ENCODE measurements at places on chromosomes 1 and 21.

- no peak for DNase-seq
Observed at GRCh38 chr1:36133484-36133883, 8.5 kb upstream of the COL8A2 start.

DNA sequence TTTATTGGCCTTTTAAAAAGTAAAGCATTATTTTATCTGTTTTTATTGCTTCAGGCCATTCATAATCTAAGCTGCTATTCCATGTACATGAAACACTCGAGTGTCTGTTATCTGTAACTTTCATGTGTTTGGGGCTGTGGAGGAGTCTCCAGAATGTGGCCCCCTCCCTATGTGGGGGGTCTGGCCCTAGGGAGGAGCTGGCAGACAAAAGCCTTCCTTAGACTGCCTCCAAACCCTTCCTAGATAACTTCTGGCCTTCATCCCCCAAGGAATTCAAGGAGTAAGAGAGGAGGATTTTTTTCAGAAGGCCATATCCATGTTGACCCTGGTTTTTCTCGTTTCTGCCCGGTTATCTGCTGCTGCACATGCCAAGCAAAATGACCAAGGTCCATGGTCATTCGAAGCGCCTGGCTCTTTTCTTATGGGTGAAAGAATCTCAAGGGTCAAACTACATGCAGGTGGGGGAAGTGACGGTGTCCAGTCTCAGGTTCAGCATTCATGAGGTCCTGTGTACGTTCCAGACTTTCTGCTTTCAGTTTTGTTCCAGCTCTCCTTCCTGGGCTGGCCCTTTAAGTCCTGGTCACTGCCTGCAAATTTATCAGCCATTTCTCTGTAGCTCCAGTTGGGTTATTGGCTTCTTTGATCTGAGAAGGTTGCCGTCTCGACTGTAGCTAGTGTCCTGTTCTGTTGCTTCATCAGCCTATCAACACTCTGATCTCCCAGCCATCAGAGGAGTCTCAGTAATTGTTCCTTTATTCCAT lies 8.3 kb downstream of the TENT5C start:
- no peak for DNase-seq

- no peak for DNase-seq
Observed at GRCh38 chr1:29195881-29196291, 14.2 kb upstream of the SRSF4 start.

DNA sequence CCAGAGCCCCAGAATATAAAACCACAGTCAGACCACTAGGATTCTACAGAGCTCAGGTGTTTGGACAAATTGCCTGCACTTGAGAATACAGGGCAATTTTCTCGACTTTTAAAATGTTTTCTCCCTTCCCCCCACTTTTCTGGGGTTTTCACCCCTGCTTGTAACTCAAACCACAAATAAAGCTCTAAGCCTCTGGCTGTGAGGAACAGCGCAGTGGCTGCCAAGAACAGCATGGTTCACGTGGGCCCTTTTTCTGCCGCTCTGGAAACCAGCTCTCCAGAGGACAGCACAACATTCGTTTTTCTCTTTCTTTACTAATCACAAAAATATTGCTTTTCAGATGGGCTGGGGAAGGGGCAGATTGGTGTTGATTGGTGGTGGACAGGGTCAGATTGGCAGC lies 102.2 kb upstream of the JUN start:
- DNase-seq = peak; percentile 21

- no peak for DNase-seq
Observed at GRCh38 chr1:165371588-165372225, 15.2 kb upstream of the LMX1A start.

DNA sequence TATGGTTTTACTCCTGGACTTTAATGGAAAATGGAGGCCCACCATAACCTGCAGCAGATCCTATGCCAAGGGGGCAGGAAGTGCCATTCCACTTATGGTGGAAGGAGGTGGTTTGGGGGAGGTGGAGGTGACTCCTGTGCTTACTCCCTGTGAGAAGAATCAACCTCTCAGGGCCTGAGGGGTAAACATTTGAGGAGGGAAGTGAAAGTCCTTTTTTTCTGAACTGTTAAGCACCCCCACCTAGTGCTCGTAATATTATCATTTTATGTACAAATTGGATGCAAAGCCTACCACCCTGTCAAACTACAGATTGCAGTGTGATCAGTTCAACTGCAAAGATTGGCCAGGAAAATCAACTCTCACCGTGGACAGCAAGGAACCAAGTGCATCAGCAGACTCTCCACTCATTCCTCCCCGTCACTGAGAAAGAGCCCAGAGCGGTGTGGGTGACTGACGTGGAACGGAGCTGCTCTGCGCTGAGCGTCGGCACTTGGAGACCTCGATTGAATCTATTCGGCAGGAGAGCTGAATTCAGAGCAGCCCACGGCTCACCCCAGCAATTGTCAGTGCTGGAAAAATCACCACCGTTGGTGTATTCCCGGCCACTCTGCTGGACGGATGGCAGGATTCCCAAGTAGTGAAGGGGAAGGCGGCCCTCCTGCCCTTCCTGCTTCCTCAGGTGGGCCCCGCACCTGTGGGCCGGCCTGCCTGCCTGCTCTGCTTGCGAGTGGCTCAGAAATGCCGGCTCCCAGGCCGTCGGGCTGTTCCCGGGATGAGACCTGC lies 46.8 kb upstream of the COX20 start:
- DNase-seq = no peak

- DNase-seq = no peak
Observed at GRCh38 chr1:156479093-156480015, 21.2 kb downstream of the MEF2D start.

DNA sequence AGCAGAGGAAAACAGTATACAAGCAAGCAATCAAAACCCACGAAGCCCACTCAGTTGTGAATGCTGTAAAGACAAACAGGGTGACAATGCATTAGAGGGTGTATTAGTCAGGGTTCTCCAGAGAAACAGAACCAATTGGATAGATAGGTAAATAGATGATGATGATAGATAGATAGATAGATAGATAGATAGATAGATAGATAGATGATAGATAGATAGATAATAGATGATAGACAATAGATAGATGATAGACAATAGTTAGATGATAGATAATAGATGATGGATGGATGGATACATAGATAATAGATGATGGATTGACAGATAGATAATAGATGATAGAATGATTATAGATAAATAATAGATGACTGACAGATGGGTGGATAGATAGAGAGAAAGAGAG lies 48.3 kb downstream of the LRRC38 start:
- DNase-seq = no peak

DNA sequence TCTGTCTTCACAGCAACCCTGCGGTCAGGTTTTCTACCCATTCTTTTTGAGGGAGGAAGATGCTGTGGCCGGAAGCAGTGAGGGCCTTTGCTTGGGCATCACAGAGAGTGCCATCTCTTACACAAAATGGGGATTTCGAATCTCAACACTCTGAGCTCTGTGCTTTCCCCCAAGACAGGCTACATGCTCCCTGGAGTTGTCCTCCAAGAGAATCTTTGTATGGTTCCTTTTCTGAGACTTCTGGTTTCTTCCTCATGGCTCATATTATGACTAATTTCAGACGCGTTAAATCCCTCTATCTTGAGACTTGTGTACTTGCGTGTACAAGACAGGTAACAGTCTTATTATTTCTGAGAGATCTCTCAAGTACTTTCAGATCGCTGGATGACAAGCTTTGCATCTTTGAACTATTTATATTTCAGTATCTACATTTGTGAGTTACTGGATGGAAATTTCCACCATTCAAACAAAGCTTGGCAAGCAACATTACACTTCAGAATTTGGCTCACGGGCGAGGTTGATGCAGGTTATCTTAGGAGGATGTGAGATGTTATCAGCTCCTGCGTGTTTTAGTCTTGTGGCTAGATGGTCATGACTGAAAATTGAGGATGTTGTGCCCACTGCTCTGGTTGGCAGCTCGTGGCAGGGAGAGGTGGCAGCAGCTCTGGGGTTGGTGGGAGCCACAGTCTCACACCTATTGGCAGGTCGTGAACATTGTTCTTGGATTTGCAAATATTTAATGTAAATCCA lies 19.4 kb downstream of the ABCG1 start:
- DNase-seq = peak; percentile 86

- DNase-seq = no peak
Observed at GRCh38 chr1:199778324-199778955, 249.1 kb upstream of the NR5A2 start.

- DNase-seq = no peak
Observed at GRCh38 chr1:150545486-150546032, 3.6 kb upstream of the ADAMTSL4 start.

DNA sequence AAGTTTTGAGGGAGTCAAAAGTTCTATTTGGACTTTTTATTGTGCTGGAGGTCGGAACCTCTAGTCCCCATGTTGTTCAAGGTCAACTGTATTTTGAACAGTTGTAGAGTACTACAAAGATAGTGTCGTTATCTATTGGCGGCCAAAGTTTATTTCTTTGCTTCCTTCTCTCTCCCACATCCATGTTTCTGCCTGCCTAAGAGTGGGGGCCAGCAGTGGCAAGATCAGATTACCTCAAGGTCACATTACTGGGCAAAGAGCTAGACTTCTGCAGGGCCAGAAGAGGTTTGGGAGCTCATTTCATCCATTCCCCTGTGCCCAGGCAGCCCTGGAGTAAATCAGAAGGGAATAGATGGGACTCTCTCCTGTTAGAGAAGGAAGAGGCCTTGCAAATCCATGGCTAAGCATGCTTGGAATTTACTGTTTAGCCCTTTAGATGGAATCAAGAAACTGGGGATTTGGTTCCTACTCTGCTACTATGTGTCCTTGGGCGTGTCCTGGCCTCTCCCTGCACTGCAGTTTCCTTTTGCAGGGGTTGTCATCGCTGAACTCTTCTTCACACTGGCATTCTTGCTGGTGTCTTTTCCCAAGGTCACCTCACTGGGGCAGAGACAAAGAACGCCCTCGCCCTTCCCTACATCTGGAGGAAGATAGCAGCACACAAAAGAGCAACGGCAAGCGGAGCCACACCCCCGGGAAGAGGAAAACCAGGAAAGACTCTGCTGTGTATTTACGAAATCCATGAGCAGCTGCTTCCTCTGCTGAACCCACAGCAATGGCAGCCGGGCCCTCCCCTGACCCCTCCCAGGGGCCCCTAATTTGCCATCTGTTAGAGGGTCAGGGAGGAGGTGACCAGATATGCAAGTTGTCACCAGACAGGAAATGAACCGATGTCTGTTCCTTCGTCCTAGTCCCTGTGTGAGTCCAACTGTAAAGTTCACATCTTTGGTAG lies 73.3 kb downstream of the PLPP3 start:
- no peak for DNase-seq

DNA sequence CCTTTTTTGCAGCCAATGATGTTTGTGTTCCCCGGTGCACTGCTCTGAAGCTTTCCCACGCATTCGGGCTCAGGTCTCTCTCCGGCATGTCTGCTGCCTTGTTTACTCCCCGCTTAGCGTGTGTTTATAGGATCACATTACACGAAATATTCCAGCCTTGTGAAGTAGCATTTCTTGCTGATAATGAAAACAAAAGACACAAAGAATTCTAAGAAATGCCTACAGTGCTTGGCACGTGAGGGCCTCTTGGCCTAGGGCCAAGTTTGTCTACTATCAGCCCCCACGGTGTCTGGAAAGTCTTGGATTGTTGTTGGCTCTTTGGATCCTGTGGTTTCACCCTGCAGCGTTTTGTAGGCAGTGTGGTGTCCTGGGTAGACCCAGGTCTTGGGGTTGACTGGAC lies 11.2 kb upstream of the GSTM4 start:
- no peak for DNase-seq

- no peak for DNase-seq
Observed at GRCh38 chr1:200838676-200839445, 33.9 kb upstream of the GPR25 start.

- no peak for DNase-seq
Observed at GRCh38 chr1:26856181-26856580, 6.8 kb upstream of the SFN start.

DNA sequence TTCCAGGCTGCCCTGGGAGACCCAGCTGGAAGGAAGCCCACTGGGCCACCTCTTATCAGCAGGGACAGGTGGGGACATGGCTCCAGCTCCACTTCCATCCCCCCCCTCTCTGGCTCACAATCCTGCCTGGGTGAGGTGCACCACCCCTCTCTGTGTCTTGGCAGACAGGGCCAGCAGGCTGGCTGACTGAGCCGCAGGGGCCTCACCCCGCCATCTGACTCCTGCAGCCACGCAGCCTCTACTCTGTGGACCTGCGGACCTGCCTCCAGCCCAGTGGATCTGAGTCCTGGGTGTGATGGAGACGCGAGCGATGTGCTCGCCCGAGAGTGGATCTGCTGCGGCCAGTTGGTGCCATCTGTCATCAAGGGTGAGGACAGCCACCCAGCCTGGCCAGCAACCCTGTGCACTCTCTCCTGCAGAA lies 30.1 kb downstream of the RCC2 start:
- DNase-seq = no peak

DNA sequence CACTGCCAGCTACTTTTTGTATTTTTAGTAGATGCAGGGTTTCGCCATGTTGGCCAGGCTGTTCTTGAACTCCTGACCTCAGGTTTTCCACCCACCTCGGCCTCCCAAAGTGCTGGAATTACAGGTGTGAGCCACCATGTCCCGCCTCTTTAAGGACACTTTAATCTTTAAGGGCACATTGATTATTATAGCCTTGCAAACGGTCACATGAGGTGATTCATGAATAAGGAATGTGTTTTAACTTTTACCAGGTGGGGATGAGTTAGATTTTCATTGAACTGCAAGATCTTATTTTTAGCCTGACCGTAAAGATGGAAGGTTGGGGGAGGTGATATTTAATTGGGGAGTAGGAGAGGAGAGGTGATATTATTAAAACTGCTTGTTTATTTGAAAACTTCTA lies 61.9 kb downstream of the TBCE start:
- DNase-seq = no peak

DNA sequence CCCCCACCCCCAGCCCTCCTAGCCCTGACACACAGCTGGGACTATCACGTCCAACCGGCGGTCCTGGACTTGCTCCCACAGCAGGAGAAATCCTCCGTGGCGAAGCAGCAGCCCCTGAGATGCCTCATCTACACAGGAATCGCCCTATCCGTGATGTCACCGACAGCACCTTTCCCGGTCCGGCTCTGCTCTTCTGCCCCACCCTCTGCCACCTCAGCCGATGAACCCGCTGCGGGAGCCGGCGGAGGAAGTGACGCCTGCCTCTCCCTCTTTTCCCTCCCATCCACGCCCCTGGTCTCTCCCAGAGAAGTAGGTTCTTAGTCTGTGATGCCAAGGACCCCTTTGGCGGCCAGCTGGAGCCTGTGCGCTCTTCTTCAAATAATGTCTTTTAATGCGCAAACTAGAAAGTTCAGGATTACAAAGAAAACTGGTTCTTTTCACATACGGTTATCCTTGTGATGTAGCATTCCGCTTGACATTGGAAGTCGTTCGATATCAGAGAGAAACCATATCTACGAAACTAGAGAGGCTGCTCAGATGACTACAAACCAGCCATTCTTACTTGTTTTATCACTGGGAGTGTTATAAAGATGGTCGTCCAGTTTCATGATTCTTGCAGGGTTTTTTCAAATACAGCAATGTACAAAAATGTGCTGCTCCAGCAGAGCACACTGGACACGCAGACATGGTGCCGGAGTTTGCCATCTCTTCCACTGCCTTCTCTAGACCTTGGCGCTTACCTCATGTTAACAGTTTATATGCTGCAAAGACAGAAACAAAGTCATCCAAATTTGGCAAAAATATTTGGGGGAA lies 120.3 kb downstream of the PPIAL4G start:
- DNase-seq = peak; percentile 13

GRCh38 chr1:2468041-2468472 lies 8.0 kb upstream of the PLCH2 start:
- peak; percentile 42 for DNase-seq

- DNase-seq = no peak
Observed at GRCh38 chr1:10680487-10680886, 116.0 kb downstream of the CASZ1 start.
